ENCODE measurements at places on chromosomes 4 and X.

DNA sequence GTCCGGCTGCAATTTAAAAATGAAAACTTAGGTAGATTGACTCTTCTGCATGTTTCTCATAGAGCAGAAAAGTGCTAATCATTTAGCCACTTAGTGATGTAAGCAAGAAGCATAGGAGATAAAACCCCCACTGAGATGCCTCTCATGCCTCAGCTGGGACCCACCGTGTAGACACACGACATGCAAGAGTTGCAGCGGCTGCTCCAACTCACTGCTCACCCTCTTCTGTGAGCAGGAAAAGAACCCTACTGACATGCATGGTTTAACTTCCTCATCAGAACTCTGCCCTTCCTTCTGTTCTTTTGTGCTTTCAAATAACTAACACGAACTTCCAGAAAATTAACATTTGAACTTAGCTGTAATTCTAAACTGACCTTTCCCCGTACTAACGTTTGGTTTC lies 41.0 kb downstream of the MAP7D3 start:
- no peak for DNase-seq

DNA sequence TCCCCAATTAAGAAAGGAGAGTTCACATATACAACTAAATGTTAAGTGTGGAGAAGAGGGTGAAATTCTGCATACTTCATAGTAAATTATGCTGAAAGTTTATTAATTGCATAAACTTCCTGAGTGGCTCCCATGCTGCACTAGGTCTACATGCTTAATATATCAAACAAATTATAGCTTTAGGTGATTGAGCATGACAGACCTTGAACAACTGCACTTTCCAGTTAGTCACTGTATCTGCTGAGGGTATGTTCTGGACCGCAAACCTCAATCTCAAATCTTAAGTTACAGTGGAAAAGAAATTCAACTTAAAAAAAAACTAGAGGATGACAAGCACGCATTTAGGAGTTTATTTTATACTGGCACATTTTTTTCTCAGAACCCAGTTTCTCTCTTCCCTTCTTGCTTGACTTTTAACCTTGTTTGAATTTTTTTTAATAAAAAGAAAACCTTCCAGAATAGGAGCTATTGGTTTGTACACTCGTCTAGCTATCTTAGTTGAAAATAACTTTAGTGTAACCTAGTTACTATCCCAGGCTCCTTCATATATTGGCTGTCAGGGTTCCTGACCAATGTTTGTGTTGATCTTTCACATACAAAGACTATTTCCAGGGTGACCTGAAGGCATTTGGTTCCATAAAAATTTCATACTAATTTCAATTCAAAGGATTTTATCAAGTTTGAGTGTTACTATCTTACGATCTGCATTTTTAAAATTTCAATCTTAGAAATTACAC lies 10.2 kb upstream of the FAM120C start:
- no peak for DNase-seq

- DNase-seq, result no peak
Measured at GRCh38 chrX:51862920-51863319, 30.5 kb upstream of the MAGED1 start.

- no peak for DNase-seq
Measured at GRCh38 chr4:157929486-157929885, 243.3 kb downstream of the GASK1B start.

- no peak for DNase-seq
Measured at GRCh38 chrX:129934952-129935351, 29.0 kb downstream of the UTP14A start.

- DNase-seq, result no peak
Measured at GRCh38 chrX:40418813-40419195, 162.0 kb upstream of the ATP6AP2 start.

- DNase-seq, result no peak
Measured at GRCh38 chrX:65990702-65991101, 49.2 kb downstream of the VSIG4 start.

Measured in NCI-H2081 (cell line).